ENCODE measurements at places on chromosomes 5 and 9.

- DNase-seq, result no peak
Measured at GRCh38 chr5:125603321-125603720, 819.9 kb upstream of the GRAMD2B start.

DNA sequence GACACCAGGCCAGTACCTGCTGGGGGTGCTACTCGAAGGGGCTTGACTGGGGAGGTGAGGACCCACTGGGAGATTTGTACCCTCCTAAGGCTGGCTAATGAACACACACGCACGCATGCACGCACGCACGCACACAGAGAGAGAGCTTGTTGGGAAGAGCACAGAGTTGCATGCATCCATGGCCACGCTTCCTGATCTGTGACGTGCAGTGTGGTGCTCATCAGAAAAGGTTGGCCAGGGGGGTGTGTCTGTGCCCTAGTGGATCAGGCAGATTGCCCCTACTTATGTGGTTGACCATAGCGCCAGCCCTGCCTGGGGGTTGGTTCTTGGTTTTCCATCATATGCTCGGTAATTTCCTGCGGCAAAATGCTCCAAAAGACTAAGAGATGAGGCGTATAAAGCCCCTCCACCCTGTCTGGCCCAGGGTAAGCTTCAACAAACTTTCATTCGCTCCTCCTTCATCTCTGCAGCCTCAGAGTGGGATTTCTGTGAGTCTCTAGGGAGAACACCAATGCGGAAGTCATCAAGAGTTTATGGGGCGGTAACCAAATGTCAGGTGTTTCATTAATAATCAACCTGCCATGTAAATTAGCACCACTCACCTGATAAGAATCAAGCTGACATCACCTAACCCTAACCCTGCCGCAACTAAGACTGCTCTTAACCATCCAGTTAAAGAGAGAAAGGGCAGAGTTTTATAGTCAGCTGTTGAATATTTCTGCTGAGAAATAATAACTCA, 8.0 kb upstream of the GFI1B start:
- no peak for DNase-seq

GRCh38 chr5:171205375-171205774, 103.7 kb upstream of the TLX3 start:
- no peak for DNase-seq

DNA sequence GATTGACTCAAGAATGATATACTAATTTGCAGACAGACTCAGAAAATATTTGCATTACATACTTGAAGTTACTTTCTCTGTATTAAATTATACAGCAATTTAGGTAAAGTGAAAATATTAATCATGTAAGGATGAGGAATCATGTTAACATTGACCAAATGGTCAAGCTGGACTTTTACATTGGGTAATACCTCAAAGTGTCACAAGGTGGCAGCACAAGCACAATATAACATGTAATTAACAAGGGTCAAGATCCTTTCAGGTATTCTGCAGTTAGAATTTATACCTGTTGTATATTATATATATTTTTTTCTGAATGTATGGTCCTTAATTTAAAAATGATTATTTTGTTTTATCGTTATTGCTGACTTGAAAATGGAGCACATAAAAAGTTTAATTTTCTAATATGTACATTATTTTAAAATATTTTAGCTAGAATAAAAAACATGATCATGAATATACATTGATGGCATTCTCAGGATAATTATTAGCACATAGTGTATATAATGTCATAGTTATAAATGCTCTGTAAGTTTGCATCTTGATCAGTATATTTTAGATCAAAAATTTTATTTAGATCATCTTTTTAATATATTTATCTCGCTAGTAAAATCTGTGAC, 8.6 kb downstream of the HAPLN1 start:
- no peak for DNase-seq

DNA sequence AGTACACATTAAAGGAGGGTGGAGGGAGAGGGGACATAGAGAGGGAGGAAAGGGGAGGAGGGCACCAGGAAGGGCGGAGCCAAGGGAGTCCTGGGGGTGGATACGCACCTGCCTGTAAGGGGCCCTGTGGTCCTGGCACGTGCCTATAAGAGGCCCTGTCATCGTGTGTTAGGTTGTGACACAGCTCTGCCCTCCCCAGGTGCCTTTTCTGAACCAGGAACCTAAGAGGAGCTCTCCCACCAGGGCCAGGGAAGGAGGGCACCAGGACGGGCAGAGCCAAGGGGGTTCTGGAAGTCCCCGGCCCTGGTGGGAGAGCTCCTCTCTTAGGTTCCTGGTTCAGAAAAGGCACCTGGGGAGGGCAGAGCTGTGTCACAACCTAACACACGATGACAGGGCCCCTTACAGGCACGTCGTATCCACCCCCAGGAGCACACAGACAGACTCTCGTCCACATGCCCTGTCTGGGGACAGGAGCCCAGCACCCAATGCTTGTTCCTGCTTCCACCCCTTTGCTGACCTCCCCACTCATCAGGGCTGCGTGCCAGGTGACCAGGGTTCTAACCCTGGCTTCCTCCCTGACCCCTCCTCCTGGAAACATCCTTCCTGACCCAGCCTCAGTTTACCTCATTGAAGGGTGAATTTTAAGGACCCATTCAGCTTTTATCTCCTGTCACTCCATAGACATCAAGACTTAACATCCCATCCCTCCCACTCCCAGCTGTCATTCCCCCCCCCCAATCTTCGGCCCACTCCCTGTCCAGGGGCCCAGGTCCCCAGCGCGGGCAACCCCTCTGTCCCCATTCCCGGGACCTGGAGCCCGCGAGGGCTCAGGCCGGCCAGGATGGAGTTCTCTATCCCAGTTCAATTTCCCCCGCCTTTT, 12.9 kb upstream of the OLFM1 start:
- no peak for DNase-seq

DNA sequence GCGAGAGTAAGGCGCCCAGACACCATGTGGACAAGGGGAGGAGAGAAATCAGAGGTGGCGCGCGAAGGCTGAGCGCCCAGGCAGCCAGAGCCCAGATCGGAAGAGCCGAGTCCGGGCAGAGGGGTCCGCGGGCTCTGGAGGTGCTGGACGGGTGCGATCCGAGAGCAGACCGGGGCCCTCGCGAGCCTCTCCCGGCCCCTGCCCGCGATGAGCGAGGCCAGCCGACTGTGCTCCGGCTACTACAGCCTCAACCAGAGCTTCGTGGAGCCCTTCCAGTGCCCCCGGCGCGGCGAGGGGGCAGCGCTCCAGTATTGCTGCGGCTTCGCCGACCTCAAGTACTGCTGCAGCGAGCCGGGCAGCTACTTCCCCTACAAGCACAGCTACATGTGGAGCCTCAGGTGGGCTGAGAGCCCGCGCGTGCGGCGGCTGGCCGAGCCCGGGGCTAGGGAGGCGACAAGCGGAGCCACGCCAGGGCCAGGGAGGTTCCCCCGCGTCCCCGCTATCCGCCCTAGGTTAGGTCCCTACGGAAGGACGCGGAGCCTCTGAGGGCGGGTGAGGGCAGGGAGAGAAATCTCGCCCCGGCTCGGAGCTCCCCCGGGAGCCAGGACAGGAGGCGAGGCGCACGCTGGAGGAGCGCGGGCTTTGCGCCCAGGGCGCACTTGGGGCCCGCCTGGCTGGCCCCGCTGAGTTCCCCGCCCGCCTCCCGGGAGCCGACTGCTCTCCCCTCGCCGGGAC, at the start of gene SHISAL2B:
Gene SHISAL2B, plus strand, starts transcription at position 87 of the 735 bp plus-strand sequence. Its CDS starts 121 bp downstream, at position 208.
- peak; percentile 41 for DNase-seq

- DNase-seq, result no peak
Measured at GRCh38 chr9:108710424-108710823, 145.4 kb downstream of the ACTL7B start.

- DNase-seq, result no peak
Measured at GRCh38 chr5:181151146-181151545, 3.8 kb downstream of the OR2V2 start.

DNA sequence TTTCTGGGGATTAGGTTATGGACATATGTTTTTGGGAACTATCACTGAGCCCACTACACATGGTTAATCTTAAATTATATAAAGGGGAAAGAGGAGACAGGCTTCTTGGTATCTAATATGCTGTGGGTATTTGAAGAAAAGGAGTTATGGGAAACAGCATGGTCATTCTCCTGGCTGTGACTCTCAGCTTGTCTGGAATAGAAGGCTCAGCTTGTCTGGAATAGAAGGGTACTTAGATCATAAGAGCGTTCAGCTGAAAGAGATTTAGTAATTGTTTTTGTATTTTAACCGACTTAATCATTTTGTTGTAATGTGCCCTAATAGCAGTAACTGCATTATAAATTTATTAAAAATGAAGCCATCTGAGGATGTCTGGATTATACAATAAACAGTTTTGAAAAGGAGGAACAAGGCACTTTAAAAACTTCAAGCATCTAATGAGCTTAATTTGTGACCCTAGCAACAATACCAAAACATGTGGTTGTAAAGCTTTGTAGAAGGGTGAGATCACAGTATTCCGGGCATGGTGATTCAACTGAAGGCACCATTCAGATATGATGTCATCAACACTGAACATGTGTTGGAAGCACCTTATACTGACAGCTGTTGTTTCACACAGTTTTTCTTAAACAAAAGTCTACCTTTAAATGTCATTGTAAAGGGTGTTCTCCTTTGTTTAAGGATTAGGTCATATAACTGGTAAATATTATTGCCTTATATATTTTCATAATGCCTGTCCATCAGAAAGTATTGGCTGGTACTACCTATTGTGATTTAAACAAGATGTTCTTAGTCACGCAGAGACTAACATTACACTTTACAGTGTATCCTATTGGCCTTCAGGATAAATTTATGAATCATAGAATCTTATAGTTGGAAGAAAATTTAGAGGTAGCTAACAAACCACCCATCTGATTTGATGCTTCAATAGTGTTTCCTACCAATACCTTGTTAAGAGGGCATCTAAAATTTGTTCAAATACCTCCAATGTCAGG, 2174.1 kb upstream of the WWC1 start:
- no peak for DNase-seq

GRCh38 chr5:151162776-151163175, 5.2 kb upstream of the ANXA6 start:
- DNase-seq, result no peak

- DNase-seq, result no peak
Measured at GRCh38 chr9:111825468-111826145, 30.9 kb upstream of the SHOC1 start.

GRCh38 chr5:58505971-58506640, 14.9 kb downstream of the GAPT start:
- no peak for DNase-seq

All from NCI-H2171 treated with DMSO at 0.1 percent for 48 hours (cell line).